NCI-H1417 treated with DMSO at 0.1 percent for 48 hours (cell line): ENCODE measurements at places on chromosomes 5 and 9.

- DNase-seq: no peak
These were observed 69.7 kb upstream of the TAF11L2 start for GRCh38 chr5:17428176-17428800.

DNA sequence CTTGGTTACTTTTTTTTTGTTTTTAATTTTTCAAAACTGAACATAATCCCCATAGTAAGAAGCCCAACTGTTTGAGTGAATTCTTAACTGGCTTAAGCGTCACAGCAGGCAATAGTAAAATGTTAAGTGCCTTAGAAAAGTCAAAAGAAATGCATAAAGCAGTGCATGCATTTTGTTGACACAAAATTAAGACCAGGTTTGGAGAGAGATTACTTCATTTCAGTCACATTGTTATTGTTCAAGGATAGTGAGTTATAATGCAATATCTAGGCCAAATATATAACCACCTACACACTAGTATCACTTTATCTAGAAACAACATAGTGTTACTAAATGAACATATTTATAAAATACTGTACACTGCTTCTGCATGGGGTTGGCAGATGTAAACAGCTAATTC, 116.9 kb upstream of the KLF9 start:
- no peak for DNase-seq

- DNase-seq: no peak
These were observed 111.4 kb downstream of the FANCC start for GRCh38 chr9:95206143-95206542.

GRCh38 chr5:107436201-107436600, 234.5 kb downstream of the EFNA5 start:
- no peak for DNase-seq

DNA sequence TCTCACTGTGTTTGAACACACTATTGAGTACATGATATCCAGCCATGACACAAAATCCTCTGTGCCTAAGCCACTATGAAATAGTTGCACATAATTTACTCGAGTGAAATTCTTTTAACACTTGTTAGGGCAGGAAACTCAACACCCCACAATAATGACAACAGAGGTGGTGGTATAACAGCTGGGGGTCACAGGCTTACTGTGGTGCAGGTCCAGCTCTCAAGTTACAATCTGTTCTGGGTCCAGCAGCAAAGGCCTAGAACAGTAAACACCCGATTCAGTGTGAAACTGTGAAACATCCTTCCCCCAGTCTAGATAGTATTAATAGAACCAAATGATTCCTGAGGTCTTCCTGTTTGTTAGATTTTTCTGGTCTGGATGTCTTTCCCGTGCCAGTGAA, 102.9 kb upstream of the APC start:
- no peak for DNase-seq

DNA sequence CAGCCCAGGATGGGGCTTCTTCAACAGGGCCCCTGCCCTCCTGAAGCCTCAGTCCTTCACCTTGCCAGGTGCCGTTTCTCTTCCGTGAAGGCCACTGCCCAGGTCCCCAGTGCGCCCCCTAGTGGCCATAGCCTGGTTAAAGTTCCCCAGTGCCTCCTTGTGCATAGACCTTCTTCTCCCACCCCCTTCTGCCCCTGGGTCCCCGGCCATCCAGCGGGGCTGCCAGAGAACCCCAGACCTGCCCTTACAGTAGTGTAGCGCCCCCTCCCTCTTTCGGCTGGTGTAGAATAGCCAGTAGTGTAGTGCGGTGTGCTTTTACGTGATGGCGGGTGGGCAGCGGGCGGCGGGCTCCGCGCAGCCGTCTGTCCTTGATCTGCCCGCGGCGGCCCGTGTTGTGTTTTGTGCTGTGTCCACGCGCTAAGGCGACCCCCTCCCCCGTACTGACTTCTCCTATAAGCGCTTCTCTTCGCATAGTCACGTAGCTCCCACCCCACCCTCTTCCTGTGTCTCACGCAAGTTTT, 23.6 kb downstream of the PCDHGC5 start:
- DNase-seq: no peak

DNA sequence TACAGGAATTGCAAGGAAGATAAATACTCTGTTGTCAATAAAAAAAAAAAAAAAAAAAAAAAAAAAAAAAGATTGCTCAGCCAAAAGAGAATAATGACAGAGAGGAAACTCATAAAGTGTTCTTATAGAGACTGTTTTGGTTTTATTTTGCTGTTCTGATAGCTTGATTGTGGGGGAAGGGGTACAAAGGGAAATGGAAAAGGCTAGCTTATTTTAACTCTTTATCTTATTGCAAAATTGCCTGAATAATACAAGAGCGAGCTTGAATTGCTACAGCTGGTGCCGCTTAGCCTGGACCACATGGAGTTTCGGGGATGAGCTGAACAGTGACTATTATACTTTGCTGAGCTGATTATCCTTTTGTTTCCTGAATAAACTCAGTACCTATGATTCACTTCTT, 31.0 kb upstream of the SHISAL2B start:
- DNase-seq: no peak

DNA sequence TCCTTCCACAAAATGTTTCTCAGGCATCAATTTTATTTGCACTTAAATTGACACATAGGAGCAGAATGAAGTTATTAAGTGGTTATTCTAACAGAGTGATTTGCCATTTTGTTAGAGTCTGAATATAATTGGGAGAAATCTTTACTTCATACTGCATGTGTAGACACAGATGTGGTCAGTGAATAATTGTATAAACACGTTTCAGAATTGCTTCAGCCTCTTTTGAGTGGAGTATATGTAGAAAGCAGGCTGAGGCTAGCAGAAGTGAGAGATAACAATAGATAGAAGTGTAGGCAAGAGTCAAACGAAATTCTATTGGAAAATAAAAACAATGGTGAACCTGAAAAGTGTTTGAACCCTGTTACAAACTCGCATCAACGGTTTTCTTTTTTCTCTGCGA, 270.7 kb downstream of the TMEM167A start:
- DNase-seq: no peak

DNA sequence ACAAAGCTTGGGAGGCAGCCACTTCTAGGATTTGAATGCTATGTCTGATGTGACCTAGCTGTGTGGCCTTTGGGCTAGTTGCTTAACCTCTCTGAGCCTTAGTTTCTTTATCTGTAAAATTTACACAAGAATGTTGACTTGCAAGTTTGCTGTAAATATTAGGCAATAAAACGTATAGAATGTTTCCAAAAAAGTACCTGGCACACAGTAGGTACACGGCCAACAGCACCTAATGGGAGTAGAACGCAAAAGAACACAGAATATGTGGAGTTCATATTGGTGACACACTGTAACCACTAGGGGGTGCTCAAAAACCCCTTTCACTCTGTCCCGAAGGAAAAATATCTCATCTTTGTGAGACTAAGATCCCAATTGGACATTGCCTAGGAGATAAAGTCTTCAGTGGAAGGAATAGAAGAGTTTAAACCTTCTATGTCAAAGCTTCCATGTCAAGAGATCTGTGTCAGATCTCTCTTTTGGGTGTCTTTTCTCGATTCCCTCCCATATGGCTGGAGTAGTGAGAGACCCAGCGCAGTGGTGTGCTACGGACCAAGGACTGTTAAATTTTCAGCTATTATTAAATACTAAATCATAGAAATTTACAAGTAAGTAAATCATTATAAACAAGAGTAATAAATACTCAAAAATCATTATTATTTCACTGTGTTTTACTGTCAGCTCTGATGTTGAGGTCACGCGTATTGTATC, 145.4 kb upstream of the RAD23B start:
- no peak for DNase-seq

GRCh38 chr9:129278391-129279237, 100.6 kb upstream of the IER5L start:
- peak; percentile 32 for DNase-seq

- no peak for DNase-seq
These were observed 13.1 kb downstream of the TRIO start for GRCh38 chr5:14156290-14156649.

DNA sequence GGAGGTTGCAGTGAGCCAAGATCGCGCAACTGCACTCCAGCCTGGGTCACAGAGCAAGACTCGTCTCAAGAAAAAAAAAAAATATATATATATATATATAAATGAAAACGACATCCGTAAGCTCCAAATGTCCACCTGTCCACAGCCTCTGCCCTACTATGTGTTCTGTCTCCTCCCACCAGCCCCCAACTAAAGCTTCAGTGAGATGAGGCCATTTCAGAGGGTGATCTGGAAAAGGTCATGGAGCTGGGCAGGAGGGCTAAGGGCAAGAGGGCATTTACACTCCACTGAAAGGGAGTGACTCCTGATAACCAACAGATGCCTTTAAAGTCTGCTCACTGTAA, 2.4 kb downstream of the SPRY4 start:
- DNase-seq: no peak

DNA sequence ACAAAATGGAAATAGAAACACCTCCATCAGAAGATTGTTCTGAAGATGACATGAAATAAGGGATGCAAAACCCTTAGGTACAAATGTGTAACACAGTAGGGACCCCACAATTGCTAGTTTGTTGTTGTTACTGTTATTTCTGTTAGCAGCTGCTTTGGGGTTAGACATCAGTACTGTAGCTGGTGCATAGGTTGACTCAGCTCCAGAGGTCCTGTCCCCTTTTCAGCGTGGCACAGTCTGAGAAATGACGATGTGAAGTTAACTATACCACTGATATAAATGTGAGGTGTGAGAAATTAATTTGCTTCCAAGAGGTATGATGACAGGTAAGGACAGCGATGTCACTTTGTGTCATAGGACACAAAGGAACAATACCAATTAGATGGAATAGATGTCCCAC, 384.6 kb upstream of the KLF4 start:
- DNase-seq: no peak

DNA sequence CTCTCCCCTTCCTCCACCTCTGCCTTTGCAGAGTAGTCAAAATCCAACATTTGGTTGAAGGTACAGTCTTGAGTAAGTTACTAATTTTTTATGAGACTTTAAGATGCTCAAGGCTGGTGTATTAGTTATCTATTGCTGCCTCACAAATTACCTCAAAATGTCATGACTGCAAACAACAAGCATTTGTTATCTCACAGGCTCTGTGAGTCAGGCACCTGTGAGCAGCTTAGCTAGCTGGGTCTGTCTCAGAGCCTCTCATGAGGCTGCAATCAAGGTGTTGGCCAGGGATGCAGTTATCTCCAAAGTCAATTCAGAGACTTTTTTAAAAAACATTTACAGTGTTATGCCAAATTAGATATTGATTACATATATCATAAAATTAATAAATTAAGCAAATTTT, 371.3 kb upstream of the RGMB start:
- DNase-seq: no peak

DNA sequence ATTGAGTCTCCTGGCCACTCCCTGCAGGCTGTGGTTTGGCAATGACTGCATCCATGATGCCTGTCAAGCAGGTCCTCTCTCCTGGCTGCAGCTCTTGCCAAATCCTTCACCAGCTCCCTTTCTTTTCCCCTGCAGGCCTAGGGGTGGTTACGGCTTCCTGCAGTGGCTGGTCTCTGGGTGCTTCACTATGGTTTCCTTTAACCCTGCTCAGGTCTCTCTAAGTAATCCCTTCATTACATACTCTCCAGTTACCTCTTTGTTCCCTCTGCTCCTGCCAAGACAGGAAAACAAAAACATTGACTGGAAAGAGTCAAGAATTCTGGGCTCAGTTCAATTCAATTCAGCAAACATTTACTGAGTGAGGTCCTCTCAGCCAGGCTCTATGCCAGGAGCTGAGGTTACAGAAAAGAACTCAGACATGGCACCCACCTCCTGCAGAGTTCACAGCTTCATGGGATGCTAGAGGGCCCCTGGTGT, 19.8 kb upstream of the PTPN3 start:
- DNase-seq: no peak

DNA sequence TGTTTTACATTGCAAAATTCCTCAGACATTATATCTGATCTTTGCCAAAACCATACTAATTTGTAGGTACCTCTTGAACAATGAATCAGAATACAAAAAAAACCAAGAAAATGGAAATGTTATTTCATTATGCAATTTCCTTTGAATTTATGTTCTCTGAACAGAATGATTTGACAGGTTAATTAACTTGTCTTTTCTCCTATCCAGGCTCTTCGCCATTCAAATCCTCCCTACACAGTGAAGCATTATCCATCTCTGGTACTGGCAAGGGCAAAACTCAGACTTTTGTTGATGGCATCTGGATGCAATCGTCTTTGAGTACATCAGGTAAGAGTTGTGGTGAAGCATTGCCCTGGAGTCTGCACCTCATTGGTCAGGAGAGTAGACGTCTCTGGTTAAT, 655.7 kb upstream of the ITGA1 start:
- DNase-seq: no peak

GRCh38 chr9:87880116-87880515, 2.6 kb upstream of the SPATA31E1 start:
- DNase-seq: no peak

- DNase-seq: no peak
These were observed 70.8 kb downstream of the RAPGEF6 start for GRCh38 chr5:131564229-131564652.

DNA sequence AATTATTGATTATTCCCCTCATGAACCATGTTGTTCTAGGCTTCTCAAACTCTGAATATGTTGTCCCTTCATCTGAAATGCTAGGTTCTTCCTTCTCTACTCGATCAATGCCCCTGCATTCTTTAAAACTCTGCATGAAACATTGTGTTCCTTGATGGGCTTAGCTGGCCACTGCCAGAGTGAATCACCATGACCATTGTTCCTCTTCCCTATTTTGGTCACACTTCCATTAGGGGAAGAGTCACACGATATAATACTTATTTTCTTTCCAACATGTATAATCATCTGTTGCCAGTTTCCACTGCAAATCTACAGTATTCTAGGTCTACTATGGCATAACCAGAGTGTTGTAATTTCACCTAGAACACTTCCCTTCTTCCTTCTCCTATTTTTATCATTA, 247.9 kb downstream of the TRPM3 start:
- no peak for DNase-seq

- no peak for DNase-seq
These were observed 10.2 kb downstream of the PRRX2 start for GRCh38 chr9:129675620-129676019.

GRCh38 chr9:114259798-114260523, 62.9 kb upstream of the ORM1 start:
- DNase-seq: no peak

DNA sequence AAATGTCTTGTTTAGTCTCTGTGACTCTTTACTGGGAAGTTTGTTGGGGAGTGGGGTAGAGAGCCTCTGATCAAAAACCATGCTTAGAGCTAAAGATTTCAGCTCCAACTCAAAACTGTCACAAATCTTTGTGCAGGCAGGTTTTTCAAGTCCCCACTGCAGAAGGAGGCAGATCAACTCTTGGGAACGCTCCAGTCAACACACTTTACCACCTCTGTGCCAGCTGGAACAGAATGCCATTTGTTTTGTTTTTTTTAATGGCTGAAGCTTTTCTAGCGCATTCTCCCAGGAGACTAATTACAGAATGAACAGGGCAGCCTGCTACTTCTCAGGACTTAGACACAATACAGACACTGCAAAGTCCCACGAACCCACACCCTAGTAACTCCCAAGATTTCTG, 17.9 kb upstream of the LHX6 start:
- DNase-seq: no peak

GRCh38 chr5:138903130-138903775, 28.1 kb upstream of the LRRTM2 start:
- no peak for DNase-seq

GRCh38 chr5:105230516-105231157, 1668.0 kb upstream of the NUDT12 start:
- DNase-seq: no peak
